AG09319 (cell line): ENCODE measurements at places on chromosomes 16 and 17.

- DNase-seq: no peak
These were observed 338.7 kb upstream of the TNRC6C start for GRCh38 chr17:77619851-77620250.

GRCh38 chr16:20905576-20905975, 5.0 kb downstream of the LYRM1 start:
- no peak for DNase-seq

DNA sequence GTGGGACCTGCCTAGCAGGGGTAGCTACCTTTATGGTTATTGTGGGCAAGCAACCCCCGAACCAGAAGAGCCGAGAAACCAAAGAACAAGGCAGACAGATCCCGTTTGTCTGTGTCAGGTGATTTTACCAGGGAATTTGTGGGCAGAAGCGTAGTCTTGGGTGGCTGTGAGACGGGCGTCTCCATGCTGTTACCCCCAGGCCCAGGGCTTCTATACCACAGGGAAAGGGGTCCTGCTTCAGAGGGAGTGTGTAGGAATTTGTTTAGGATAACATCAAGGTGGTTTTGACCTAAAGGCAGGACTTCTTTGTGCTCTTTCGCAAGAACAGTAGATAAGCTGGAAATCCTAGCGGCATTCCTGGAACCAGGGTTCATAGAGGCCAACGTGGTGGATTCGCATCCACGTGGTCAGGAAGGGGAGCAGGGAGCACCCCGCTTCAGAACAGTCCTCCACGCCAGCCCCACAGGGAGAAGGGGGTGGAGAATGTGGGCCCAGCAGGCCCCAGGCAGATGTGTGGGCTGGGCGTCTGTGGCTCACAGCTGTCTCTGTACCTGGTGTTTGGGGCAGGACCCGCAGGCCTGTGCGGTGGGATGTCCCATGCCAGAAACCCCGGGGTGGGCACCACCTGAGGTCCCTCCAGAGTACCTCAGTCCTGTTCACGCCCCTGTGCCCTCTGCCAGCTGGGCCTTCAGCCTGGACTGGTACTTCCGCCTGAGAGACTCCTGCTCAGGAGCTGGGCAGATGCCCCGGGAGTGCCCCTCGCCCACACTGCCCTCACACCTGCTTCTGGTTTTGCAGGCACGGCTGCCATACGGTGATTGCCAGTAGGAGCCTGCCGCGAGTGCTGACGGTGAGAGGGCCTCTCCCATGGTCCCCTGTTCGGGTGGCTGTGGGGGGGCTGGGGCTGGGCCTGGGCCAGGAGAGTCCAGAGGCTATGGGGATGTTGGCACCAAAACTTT, 4.1 kb downstream of the DECR2 start:
- DNase-seq: no peak

DNA sequence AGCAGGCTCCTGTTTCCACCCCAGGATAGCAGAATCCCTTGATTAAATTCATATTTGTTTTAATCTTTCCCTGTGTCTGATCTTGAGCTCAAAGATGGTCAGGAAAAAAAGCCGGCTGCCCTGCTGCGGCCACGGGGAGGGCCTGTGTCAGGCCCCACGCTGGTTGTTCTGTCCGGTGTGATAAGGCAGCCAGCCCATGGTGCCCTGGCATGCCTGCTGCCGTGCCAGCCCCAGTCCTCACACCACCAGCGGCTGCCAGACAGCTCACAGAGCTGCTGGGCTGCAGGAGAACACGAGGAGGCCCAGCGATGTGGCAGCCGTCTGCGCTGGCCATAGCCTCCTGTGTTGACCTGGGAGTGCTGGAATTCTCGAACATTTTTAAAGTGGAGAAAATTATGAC, 34.7 kb upstream of the BRD7 start:
- no peak for DNase-seq

DNA sequence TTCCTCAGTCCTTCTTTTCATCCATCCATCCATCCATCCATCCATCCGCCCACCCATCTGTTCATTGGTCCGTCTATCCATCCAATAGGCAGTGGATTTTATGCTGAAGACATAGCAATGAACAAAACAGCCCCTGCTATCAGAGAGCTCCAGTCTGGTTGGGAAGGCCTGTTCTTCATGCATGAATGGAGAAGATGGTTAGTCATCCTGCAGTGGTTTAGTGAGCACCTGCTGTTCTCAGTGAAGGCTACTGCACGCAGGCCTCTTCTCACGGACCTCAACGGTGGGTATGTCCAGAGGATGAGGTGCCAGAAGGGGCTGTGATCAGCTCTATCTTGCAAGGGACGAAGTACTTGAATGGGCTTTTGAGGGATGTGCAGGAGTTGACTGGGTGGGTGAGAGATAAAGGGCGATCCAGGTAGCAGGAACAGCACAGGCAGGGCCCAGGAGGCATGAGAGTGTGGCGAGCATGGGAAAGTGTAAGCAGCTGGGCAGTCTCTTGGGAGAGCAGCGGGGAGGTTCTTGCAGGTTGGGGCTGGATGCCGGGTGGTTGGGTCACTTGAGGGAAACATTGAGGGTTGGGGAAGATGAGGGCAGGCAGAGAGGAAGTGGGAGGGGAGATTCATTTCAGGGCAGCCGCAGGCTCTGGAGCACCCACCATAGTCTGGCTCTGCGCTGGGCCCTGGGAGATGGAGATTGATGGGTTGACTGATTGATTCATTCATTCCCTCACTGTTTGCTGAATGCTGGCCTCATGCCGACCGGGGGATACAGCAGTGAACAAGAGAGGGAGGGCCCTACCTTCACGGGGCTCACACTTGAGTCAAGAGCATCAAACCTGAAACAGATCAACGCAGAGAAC, 115.0 kb upstream of the CIBAR2 start:
- no peak for DNase-seq

- no peak for DNase-seq
These were observed 3.0 kb downstream of the CCL16 start for GRCh38 chr17:35978346-35978745.

DNA sequence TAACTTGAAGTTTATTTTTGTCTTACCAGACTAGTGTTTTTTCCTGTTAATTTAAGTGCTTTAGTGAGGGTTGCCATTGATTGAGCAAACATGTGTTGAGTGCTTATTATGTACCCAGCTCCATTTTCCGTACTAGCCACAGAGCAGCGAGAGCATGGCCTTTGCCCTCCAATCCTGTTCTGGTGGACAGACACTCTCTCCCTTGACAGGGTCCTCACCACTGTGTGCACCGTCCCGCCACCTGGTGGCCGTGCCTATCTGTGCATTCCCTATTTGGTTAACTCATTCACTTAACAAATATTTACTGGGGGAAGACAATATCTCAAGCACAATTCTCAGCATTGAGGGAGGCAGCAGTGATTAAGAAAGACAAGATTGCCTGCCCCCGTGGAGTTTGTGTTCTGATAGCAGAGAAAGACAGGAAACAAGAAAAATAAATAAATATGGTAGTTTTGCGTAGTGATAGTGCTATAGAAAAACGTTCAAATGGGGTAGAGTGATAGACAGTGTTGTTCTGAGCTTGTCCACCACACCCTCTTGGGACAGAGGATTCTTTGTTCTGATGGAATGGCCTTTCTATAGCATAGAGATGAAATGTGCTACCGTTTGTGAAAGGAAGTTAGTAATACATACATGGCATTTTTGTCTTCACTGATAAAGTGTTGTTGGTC, 13.0 kb downstream of the CDH13 start:
- no peak for DNase-seq

- DNase-seq: no peak
These were observed 1687.5 kb downstream of the TP53TG3F start for GRCh38 chr16:35146723-35147458.

DNA sequence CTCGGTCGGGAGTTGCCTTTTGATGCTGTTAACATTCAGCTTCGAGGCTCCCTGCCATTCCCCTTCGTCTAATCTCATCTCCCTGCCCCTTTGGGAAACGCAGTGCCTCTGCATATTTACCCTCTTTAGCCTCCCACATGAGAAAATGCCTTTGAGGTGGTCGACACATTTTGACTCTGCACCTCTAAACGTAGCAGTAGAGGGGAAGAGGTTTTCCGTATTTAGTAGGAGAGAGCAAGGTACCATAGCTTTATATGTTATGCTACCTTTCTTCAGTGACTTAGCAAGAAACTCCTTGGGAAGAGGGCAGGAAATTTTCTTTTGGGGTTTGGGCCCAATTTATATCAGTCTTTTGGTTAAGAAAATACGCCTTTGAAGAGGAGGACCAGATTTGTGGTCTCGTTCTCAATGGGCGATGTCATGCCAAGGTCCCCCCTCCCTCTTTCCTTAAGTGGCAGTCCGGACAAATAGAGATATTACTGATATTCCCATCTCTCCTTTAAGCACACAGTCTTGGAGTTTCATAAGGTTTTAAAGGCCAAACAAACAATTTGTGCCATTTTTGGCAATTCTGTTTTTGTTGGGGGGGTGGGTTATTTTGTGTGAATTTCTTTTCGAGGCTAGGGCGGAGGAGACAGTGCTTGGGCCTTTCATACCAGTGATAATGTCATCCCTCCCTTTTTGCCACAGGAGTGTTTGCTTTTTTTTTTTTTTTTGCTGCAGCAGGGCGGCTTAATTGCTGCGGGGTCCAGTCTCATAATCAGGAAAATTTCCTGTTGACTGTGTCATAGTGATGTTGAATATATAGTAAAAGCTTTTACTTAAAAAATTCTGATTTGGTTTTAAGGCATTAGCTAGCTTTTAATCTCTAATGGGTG, 1.5 kb downstream of the PAFAH1B1 start:
- DNase-seq: no peak

DNA sequence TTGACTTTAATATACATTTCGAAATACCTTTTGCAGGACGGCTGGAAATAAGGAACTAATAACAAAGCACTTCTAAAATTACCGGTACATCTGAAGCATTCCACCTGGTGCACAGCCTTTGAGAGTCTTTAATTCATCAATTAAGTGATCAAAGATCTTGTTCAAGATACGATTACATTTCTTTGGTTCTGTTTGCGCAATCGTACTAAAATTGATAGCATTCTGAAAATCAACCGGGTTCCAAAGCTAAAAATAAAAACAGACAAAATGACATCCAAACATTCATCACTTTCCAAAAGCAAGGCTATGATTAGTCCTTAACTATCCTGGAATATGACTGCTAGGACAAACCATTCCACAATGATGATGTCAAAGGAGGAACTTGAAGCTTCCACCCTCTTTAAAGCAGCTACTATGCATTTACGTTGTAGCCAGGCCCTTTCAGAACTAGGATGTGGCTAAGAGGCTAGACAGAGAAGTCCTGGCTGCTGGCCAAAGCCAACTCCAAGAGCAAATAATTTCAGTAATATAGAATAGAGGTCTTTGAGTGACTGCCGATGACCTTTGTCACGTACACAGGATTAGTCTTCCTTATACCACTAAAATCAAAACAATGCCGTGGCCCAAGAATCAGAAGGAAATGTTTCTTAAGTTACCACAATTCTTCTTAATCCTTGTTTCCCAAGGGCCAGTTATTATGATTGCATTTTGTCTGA, 299.8 kb upstream of the PSMD7 start:
- no peak for DNase-seq

DNA sequence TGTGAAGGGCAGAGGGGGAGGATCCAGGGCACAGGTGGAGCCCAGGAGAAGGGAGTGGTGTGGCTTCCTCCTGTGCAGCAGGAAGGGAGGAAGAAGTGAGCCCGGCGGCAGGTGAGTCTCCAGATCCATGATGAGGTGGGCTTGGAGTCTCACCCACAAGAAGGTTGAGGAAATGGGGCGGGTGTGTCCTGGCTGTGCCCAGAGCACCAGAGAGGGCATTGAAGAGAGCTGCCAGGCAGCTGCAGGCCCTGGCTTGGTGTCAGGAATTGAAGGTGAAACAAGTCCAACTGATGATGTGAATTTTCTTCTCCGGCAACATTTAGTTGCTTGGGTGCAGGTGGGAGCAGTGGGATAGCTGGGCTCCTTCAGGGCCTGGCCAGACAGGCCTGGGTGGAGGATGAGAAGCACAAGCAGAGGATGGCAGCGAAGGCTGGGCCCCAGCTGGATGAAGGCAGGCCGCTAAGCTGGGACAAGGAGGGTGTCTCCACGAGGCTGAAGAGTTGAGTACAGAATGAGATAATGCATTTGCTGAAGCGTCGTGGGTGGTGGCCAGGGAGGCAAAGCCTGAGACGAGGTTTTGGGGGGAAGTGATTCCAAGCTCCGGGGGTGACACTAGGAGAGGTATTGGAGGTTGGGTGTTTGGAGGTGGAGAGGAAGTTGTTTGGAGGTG, 18.3 kb downstream of the NT5M start:
- DNase-seq: no peak

GRCh38 chr17:66790501-66791061, 44.3 kb upstream of the CACNG5 start:
- DNase-seq: no peak

GRCh38 chr17:29042679-29043538, at the start of gene PIPOX:
PIPOX (plus strand) TSS chr17:29043141; CDS start chr17:29043226, 85 bp downstream.
- no peak for DNase-seq

GRCh38 chr17:80846932-80847331, 144.7 kb upstream of the CHMP6 start:
- DNase-seq: no peak

DNA sequence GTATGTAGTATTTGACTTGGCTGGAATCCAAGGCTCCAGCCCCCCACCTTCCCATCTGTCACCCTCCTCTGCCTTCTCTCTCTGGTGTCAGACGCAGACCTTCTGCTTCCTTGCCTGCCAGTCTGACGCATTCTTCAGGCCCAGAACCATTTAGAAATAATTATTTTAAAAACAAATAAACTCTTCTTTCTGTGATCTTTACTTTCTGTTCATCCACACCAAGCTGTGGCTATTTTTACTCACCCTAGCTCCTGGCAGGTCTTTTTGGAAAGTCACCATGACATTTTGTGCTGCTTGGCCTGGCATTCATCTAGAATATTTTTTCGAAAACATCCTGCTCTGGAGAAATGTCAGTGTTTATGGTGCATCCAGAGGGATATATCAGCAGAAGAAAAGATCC, 330.7 kb upstream of the ASIC2 start:
- DNase-seq: no peak

- no peak for DNase-seq
These were observed 549.3 kb upstream of the HSBP1 start for GRCh38 chr16:83258366-83258928.

- no peak for DNase-seq
These were observed 1.7 kb downstream of the KANSL1 start for GRCh38 chr17:46191322-46192188.

- no peak for DNase-seq
These were observed 106.6 kb downstream of the MAF start for GRCh38 chr16:79493911-79494310.

GRCh38 chr17:77235370-77235941, 94.7 kb downstream of the SEC14L1 start:
- DNase-seq: peak; percentile 46

DNA sequence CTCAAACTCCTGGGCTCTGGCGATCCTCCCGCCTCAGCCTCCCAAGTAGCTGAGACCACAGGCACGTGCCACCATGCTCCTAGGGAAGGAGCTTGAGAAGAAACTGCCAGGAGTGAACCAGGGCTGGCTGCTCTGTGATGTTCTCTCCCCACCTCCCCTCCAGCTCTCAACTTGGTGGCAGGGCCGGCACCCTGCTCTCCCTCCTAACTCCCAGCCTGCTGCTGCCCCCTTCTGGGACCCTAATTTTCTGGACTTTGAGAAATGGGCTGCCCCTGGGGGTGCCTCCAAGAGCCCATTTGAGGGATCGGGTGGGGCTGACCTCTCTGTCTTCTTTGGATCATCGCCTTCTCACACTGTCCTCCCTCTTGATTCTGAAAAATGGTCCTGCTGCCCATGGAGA, 14.9 kb upstream of the STAT3 start:
- no peak for DNase-seq
